ENCODE measurements at places on chromosomes 4 and X.

DNA sequence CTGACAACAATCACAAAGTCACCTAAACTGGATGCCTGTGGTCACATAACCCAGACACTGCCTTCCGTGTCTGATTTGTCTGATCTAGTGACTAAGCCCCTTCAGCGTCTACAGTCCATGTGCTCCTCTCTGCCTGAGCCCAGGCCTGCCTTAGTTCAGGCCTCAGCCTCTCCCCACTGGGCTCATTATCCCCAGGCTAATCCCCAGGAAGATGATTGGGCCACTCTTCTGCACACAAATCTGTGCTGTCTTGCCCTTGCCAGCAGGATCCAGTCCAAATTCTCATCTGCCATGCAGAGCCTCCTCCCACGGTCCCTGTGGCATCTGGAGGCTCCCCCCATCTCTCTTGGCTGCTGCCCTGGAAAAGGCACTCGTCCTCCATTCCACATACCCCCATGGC lies 96.5 kb downstream of the SLC2A9 start:
- DNase-seq = no peak

GRCh38 chr4:26005764-26006163 lies 91.7 kb downstream of the SMIM20 start:
- no peak for DNase-seq

DNA sequence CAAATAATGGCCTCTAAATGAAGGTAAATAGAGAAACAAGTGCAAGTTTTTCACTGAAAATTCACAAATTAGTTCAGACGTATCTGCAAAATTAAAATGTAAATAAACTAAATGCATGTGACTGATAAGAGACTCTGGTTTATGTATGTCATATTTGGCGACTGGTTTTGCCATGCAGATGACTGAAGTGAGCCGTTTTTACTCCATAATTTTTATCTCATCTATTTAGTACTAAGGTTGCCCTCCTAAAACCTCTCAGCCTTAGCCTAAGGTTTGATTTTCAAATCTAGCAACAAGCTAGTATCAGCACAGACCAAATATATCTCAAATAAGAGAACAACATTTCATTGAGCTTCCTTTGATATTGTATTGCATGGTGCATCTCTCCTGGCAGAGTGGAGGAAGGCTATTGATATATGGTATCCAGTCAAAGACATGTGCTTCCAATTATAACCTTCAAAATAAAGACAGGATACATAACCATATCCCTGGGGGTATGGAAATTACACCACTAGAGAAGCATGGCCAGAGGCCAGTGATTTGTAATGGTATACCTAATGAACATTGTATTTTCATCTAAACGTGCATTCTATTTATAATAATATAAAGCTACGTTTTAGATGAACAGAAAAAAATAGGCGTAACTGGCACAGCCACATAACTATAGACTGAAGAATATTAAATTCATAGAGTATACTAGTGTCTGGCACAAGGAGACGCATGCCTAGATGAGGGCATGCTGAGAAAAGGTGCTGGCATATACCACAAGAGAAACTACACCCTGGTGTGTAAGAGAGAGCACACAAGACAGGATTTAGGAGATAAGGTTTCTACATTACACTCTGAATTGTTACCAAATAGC lies 392.6 kb upstream of the INTU start:
- no peak for DNase-seq

DNA sequence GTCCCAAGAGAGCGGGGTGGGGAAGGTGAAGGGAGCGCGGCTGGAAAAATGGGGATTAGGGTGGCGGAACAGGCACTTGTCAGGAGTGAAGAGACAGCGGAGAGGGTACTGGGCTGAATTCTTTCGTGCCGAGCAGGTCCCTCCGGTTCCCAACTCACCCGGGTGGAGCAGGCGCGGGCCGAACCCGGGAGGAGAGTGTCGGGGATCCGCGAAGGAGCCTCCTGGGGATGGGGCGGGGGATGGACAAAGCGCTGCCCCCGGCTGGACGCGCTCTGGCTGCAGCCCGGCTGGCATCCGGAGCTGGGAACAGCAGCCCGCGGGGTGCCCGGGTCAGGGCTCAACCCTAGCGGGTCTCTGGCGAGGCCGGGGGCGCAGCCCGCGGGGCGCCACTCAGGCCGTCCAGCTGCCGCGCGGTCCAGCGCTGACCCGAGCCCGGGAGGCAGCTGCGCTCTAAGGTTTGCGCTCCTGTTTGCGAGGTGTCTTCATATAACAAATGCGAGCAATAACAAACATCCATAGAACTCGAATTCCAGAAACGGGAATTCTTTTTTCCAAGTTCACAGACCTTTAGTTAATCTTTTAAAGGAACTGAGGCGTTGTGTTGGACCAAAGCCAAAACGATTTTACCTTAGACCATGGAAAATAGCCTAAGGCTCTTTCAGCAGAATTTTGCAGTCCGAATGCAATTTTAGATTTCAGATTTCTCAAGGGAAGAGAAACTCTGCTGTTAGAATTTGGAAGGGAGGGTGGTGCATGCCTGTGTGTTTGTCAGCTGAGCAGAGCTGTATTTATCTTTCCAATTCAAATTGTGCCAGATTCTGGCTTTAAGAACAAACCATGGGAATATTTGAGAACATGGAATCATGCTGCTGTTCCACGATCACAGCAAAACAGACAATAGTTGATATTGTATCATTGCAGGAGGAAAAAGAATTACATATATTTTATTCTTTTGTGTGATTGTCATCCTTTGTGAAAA lies 744 bp downstream of the NPY5R start:
- peak; percentile 16 for DNase-seq

DNA sequence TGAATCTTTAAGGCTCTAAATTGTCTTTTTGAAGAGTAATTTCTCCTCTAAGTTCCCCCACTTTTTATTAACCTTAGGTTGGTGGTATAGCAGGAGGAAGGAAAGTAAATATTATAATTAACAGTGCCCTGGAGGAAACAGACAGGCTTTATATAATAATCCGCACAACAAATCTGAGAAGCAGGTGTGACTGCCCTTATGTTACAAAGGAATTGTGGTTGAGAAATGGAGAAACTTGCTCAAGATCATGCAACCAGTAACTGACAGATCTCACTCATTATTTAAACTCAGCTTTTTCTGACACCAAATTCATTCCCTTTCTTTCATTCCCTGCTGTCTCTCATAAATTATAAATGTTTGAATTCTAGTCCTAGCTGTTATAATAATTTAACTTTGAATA lies 282.0 kb downstream of the PPP3CA start:
- DNase-seq = no peak

- DNase-seq = no peak
Observed at GRCh38 chr4:1041147-1041935, 29.9 kb downstream of the FGFRL1 start.

DNA sequence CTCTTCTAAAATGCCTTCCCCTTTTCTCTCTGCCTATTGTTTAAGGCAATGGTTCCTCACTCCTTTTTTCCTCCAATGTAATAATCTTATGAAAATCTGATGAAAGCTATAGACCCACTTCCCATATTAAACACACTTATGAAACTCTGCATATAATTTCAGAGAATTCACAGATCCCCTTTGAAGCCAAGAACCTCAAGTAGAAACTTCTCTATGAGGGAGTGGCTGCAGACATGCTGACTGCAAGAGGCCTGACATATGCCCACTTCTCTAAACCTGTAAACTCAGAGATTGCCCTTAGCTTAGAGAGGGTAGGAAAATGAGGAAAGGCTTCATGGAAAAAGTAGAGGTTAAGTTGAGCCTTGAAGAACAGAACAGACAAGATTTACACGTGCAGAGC lies 37.6 kb downstream of the TAB3 start:
- DNase-seq = no peak
